CD4-positive, CD25-positive, alpha-beta regulatory T cell (primary cell): ENCODE measurements at places on chromosomes 5 and 9. TPM values are rescaled to one million over a fixed set of nuclear protein-coding genes. Genes with fewer than 3 reads are reported as not detected.

The PCDHA4 gene
- total RNA-seq, result not detected

DNA sequence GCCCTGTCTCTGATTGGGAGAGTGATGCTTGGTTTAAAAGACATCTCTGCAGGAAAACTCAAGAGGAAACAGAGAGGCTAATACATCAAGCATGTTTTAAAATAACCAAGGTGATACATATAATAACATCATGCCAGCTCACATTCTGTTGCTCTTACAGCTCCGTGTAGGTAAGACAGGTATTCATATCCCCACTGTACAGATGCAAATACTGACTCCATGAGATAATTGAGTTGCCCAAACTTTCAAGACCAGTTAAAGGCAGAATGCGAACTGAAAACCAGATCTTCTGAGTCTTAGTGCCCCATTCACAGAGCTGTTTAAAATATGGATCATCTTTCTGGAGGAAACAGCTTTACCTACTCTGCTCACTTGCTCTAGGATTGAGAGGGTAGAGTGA is 214.0 kb downstream of the PIK3R1 start:
- no peak for DNase-seq

DNA sequence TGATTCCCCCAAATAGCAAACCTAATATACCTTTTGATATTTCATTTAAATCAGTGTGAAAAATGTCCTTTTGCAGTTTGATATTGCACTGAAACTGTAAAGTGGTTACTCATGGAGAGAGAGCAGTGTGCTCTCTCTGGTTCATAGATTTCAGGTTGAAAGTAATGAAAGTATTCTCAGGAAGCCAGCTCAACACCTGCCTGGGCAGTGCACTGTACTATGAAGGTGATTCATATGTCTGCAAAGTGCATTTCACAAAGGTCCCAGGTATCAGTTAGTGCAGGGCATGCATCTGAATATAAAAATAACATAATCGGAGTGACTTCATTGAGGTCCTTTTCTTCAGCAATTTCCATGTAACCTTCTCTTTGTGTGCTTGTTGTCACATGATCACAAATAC is 274.3 kb downstream of the CDH18 start:
- DNase-seq, result no peak

The LCN10 gene
- total RNA-seq, result 0.30 TPM

The SLC46A2 gene
- not detected for total RNA-seq

DNA sequence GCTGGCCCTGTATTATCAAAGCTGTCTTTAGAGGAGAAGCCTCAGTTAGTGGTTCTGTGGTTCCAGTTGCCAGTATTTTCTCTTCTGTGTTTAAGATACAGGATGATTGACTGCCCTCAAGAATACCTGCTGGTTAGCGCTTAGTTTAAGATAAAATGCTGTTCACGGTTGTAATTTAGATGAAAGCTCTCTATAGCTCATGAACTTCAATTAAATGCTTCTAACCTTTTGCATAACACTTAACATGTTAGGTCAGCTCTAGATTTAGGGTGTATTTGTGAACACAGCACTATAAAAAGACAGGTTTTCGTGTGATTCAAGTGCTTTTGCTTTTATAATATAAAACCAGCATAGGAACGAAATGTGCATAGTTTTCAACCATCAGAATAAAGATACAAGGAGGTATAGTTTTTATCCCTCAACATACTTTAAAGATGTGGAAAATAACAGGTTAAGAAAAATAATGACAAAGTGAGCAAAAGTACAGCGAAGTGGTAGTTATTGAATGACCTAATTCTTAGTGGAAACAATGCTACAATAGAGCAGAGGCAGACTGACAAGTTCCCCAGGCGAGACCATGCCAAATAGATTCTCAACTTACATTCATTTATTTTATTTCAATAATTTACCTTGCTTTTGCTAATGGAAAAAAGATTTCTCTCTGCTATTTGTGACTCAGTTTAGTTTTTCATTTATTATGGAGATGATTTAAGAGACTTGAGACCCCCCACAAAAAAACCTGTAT is 602.6 kb upstream of the DMAC1 start:
- DNase-seq, result no peak

DNA sequence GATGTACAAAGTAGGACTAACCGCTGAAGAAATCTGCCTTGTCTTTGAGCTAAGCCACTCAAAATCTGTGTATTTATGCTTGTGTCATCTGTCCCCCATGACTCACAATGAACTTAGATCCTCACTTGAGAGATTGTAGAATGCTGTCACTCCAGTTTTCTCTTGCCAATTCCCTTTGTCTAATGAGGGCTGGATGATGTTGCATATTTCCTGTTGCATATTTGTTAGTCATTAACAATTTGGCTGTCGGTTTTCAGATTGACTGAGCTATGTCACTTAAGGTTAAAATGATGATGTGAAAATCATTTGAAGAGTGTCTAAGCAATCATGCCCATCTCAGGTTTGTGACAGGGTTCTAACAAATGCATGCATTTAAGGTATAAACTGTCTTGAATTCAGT is 481.7 kb downstream of the CDH10 start:
- no peak for DNase-seq

- DNase-seq, result no peak
These were observed 90.4 kb upstream of the COL5A1 start for GRCh38 chr9:134551176-134551575.

The SLC6A7 gene
- total RNA-seq, result not detected
